ENCODE measurements at places on chromosomes 3 and 15. TPM values are rescaled to one million over a fixed set of nuclear protein-coding genes. Genes with fewer than 3 reads are reported as not detected.

CHRFAM7A gene
- total RNA-seq: 2.2 TPM

ZCWPW2 gene
- 1.7 TPM for total RNA-seq

DNA sequence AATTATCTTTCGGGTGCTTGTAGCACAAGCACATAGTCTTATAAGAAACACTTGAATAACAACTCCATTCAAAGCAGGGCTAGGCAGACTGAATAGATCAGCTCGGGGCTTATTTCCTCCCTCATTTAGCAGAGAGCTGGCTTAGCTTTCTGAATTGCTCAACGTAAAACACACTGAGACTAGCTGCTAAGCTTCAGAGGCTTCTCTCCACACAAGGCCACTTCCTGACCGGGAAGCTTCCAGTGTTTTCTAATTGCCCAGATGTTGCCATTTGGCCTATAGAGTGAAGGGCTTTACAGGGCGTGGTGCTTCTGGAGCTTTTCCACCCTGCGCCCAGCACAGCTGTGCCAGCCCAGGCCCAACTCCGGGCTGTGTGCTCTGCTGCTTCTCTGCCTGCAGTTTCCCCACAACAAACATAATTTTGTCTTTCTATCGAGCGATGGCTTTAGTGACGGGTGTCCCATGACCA lies 16.6 kb downstream of the FAM240A start:
- DNase-seq: no peak

GRCh38 chr3:53170325-53171063 lies 9.5 kb downstream of the PRKCD start:
- no peak for DNase-seq

DNA sequence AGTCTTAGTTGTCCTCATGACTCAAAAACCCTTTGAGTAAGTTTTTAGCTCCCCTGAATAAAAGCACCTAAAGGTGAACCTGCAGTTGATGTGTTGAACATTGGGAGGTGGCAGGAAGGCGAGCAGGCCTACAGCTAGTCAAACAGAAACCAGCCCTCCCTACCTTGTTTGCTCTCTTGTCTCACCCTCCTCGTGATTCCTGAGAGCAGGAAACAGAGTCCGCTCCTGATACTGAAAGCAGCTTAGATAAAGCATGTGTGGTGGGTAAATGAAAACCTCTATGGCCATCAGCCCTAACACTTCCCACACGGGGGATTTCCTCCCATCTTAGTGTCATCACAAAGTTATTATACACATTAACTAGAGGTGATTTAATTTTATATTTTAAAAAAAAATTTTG lies 21.8 kb upstream of the CLDN18 start:
- peak; percentile 77 for DNase-seq

Data from stomach (tissue), 19 donors.